Left renal pelvis (tissue), 4 donors: ENCODE measurements at places on chromosomes 2 and 18. TPM values are rescaled to one million over a fixed set of nuclear protein-coding genes. Genes with fewer than 3 reads are reported as not detected.

- DNase-seq, result no peak
Observed at GRCh38 chr2:128219891-128220290, 98.8 kb downstream of the HS6ST1 start.

Gene SATB2
- 0.76 TPM for polyA plus RNA-seq

Gene C2orf78
- not detected for polyA plus RNA-seq

GRCh38 chr18:34467058-34467457, 242.3 kb upstream of the NOL4 start:
- DNase-seq, result no peak

Gene MRPS5
- 71.9 TPM for polyA plus RNA-seq

DNA sequence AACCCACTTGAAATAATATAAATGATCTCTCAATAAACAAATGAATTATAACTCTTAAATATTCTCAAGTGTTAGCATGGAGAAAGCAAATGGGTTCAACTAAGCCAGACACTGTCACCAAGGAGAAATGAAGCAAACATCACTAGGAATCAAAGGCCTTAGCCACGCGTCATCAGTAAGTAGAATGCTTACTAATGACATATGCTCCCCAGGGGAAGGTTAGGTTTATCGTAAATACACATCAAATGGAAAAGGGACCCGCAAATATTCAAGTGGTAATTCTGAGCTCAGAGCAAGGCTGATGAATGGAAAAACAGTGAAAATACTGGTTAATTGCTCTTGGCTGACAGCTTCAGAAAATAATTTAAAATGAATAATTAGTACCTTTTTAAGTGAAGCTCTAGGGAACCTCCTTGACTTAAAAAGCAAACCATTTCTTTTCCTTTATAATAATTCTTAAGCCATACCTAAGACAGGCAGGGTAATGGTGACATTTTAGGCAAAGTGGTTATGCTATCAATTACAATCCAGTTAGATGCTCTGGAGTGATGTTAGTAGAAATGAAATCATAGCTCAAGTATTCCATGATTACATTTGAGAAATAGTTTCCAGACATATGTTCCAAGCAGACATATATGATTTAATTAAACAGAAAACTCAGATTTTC, 101.5 kb downstream of the ALPK2 start:
- no peak for DNase-seq

GRCh38 chr2:86309966-86310365, 27.5 kb downstream of the REEP1 start:
- no peak for DNase-seq

DNA sequence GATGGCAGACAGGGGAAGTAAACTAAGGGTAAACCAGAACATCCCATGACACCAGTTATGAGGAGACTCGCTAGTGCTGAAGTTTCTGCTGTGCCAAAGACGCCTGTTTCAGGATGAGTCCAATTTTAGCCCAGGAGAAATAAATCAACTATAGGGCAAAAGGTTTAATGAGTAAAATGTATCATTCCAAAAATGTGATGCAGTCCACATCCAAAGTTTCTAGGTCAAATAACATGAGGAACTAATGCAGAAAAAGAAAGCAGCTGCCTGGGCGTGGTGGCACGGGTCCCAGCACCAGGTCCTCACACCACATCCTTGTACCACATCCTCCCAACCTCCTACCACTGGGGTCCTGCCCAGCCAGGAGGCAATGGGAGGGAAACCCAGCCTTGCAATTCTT, 126.9 kb upstream of the CTAGE1 start:
- no peak for DNase-seq

Gene SCYGR6
- not detected for polyA plus RNA-seq

Gene SCN9A
- polyA plus RNA-seq, result 2.3 TPM

Gene IL1A
- polyA plus RNA-seq, result 0.61 TPM
